SK-MEL-5 (cell line): ENCODE measurements at places on chromosomes 5 and 9.

GRCh38 chr5:86684222-86684621, 66.5 kb downstream of the COX7C start:
- peak; percentile 21 for DNase-seq

- peak; percentile 26 for DNase-seq
Measured at GRCh38 chr9:97749928-97750327, 52.8 kb upstream of the XPA start.

DNA sequence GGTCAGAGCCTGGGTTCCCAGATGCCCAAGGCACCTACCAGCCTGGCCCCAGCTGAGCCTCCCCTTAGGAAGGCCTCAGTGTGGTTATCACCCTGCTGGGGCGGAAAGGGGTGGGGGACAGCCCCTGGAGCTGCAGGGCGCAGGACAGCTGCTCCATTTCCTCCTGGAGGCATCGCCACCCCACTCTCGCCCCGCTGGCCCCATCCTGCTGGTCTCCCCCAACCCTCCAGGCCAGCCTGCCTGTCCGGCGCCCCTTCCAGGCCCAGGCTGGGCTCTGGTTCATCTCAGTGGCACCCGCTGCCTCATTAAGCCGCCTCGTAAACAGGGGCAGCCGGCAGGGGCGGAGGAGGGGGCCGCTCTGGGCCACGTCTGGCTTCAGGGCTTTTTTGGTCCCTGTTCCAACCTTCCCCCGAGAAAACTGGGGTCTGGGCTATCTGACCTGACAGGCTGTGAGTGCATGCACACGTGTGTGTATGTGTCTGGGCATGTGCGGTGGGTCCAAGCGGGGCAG, 30.8 kb upstream of the ENHO start:
- no peak for DNase-seq

GRCh38 chr9:100064872-100065581, 33.8 kb downstream of the ERP44 start:
- DNase-seq: no peak

DNA sequence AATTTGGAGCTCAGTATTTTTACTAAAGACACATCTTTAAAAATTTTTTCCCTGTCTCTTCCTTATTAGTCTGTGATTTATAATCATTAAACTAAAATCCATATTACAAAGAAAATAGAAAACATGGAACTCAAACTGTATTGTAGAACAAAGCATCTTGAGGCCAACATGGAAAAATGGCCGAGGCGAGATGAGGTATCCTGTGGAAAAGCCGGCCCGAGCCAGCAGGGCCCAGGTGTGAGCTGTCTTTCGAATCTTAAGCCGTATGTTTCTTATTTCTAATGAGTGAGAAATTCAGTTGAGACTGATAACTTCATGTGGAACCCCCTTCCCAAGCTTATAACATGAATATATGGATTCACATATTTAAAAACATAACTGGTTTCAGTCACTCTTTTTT, 170.4 kb upstream of the OTULINL start:
- no peak for DNase-seq

GRCh38 chr9:114112325-114112724, 13.2 kb upstream of the KIF12 start:
- no peak for DNase-seq

DNA sequence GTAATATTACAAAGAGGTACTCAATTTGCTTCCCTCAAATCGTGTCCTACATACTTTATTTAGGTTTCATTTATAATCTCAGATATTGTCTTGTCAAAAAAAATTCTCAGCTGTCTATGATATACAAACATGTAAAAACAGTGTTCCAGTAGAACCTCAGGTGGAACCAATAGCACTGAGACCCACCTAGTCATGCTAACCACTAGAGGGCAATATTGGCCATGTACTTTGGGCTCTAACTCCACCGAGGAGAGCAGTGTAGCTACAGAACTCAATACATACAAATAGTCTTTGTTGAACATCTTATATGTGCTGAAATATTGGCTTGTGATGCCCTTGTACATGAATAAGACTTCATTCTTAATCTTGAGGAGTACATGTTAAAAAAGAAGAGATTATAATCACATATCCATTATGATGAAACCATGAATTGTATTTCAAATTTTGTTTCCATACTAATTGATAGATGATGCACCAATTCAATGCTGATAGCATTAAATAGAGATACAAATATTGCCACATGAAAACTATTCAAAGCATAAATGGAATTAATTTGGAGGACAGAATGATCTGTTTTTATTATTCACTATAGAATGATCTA, 71.2 kb upstream of the CNTLN start:
- peak; percentile 81 for DNase-seq

- no peak for DNase-seq
Measured at GRCh38 chr9:27504259-27504658, 19.8 kb upstream of the IFNK start.

DNA sequence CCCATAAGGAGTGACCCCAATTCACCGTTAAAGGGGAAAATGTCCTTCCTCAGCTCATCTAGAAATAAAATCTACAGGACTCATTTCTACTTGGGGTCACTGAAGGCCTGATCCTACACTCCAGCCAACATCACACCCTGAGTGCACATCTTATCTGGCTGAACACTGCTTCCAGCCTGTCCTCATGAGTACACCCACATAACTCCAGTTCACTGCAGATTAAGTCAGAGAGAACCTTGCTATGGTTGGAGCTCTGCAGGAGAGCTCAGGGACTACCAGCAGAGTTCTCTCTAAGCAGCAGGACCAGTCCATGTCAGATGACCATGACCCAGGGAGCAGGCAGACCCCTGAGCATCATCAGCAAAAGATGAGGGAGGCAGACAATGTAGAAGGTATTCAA, 126.9 kb upstream of the MAP3K1 start:
- DNase-seq: no peak

DNA sequence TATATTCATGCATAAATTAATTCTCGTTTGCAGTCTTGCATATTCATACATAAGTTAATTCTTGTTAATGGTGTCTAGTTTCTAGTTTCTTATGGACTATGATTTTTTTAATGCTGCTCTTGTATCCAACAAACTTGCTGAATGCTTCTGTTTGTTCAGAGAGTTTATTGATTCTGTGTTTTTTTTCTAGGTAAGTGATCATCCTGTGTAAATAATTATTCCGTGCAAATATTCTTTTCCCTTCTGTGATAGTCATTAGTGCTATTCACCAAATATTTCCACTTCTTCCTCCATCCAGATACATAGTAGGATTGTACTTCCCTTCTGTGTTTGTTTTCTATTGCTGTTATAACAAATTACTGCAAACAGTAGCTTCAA, 35.8 kb upstream of the SHISAL2B start:
- DNase-seq: no peak
